ENCODE measurements at places on chromosomes 7 and 10.
A peak's percentile ranks its signal among the peaks of the same experiment; 100 is the strongest.

DNA sequence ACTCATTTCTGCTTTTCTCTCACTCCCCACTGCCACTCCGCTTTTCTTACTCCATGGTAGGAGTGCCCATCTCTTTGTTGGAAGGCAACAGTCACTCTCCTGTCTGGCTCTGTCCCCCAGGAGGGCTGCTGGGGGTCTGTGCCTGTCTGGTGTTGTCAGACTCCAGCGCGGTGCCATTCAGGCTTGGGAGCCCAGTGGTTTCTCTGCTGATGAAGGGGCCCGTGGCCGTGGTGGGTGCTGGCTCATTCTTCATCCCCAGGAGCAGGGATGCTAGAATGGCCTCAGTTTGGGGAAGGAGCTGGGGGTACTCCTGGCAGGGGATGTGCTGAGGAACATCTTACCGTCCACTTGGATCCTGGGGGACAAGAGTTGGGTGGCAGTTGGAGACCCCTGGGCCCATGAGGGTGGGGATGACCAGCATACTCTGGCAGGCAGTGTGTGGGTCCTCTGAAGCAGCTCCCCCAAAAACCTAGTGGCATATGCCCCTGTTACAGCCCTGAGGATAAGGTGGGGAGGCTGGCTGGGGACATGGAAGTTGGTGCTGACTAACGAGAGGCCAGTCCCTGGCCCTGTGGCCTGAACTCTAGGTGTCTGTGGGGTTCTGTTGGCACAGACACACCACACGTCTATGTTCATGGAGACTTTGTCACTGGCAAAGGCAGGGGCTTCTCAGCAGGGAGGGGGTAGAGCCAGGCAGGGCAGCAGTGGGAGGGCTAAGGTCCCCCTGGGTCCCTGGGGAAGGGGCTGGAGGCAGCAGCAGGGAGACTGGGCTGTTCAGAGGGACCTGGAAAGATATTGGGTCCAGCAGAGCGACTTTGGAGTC is 102.8 kb upstream of the RET start:
- DNase-seq: no peak

- peak; percentile 53 for DNase-seq
Observed at GRCh38 chr10:96830511-96831199, 1.4 kb upstream of the LCOR start.

DNA sequence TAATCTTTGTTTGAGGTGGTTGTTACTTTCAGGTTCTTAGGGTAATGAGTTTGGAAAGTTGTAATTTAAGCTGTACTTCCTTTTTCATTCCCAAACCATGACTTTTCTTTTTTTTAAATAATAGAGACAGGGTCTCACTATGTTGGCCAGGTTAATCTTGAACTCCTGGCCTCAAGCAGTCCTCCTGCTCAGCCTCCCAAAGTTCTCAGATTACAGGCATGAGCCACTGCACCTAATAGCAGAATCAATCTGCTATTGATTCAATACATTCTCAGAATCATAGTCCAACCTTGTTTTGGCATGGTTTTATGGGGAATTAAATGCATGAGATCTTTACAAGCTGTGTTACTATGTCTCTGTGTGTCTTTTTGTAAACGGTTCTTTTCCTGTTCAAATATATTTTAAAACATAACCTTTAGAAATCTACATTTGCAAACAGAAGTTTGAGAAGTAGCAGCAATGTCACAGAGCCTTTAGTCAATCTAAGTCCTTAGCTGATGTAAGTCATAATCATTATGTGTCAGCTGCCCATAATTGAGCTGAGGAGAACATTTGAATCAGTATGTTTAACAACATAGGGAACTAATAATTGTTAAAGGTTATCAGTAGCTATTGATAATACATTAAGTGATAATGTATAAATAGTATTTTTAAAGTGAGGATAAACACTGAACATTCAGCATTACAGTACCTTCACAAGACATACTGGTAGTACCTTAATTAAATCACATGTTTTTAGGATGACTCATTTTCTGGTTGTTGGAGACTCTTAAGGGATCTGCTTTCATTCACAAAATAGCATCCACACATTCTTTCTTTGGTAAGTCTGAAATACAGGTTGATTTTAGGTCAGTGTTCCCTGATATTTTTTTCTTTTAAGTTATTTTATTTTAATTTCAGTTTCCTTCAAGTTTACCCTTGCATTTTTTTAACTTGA is 8.8 kb downstream of the INPP5F start:
- peak; percentile 66 for DNase-seq

GRCh38 chr7:44473295-44473694 is 17.2 kb downstream of the NUDCD3 start:
- peak; percentile 38 for DNase-seq

- no peak for DNase-seq
Observed at GRCh38 chr10:51862149-51862548, 162.8 kb upstream of the CSTF2T start.

GRCh38 chr7:149355390-149356048 is 93.5 kb downstream of the ZNF783 start:
- DNase-seq: peak; percentile 1

GRCh38 chr7:138829335-138829734 is 31.3 kb upstream of the ATP6V0A4 start:
- no peak for DNase-seq

DNA sequence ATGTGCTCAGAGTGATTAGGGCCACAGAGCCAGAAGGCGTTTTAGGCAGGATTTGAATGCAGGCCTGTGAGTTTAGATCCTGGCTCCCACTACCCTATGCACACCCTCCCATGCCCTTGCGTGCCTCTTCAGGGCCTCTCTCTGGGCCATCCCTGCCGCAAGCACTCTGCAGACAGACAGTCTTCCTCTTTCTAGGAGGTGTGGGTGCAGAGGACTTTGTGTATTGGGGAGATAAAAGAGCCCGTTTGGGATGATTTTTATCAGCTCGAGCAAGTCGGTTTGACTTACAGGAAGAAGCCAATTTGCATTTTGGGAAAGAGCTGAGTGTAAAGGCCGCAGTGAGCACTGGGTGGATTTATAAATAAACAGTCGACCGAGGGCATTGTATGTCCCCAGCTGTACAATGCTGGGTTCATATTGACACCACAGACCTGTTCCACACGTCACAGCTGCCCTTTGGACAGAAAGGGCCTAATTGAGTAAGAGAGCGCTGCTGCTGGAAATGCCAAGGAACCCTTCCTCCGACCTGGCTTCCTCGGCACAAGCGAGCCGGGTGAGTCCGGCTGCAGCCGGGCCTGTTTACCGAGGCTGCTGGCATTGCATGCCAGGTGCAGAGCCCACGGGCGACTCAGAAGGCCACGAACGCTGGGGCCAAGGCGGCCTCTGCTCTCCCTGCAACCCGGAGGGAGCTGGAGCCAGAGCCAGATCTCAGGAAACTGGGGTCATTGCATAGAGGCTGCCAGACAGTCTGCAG is 25.1 kb downstream of the ZMIZ1 start:
- DNase-seq: peak; percentile 50

GRCh38 chr7:15783987-15784693 is 97.7 kb upstream of the MEOX2 start:
- no peak for DNase-seq

DNA sequence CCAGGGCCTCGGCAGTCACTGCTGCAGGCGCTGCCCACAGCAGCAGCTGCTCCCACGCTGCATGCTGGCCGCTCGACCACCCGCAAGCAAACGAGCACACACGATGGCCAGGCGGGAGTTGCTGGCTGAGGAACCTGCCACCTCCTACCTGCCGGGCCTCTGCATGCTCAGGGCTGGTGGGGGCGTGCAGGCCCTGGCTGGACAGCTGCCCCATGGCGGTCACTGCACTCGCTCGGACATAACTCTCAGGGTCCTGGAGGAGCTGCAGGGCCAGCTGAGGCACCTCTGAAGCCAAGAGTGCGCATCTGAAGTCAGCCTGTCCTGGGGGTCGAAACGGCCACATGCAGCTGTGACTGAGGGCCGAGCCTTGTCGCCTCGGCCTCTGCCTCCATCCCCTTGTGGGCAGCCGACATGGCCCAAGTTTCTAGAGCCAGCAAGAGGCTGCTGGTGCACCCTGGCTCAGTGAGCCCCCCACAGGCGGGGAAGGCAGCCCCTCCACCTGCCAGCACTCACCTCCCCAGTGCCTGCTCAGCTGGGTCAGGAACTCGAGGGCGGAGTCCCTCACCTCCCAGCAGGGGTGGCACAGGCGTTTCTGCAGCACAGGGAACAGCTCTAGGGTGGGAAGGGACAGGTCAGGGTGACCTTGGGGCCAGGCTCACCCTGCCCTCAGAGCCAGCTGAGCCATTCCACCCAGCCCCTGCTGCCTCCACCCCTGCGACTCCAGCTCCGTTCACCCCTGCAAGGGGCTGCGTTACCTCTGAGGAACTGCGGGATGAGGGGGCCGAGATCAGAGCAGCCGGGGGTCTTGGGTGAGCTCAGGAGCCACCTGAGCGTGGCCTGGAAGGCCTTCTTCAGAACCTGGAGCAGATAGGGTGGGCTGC is 16.1 kb downstream of the BRAT1 start:
- DNase-seq: no peak

DNA sequence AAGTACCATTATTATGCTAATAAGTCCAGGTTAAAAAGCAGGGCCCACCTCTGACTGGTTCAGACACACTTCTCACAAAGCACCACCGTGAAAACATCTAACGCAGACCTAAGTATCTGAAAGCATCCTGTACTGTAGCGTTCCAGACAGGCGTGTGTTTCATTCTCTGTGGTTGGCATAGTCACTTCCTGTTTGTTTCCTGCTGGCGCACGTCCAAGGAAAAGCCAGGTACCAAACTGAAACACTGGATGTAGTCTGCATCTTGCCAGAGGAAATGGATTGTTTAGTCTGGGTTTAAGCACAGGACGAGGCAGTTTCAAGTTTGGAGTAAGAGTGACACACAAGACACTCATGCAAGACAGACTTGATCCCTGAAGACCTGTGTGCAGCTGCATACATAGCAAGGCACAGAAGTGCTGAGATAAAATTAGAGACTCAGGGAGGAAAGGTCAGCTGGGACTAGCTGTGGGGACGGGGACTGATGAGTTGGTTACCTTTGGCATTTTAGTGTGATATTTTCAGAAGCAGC is 23.3 kb downstream of the BPGM start:
- DNase-seq: peak; percentile 79

- peak; percentile 72 for DNase-seq
Observed at GRCh38 chr7:130276796-130277762, 10.4 kb downstream of the CPA2 start.

- DNase-seq: no peak
Observed at GRCh38 chr10:25966844-25967243, 32.8 kb downstream of the MYO3A start.

DNA sequence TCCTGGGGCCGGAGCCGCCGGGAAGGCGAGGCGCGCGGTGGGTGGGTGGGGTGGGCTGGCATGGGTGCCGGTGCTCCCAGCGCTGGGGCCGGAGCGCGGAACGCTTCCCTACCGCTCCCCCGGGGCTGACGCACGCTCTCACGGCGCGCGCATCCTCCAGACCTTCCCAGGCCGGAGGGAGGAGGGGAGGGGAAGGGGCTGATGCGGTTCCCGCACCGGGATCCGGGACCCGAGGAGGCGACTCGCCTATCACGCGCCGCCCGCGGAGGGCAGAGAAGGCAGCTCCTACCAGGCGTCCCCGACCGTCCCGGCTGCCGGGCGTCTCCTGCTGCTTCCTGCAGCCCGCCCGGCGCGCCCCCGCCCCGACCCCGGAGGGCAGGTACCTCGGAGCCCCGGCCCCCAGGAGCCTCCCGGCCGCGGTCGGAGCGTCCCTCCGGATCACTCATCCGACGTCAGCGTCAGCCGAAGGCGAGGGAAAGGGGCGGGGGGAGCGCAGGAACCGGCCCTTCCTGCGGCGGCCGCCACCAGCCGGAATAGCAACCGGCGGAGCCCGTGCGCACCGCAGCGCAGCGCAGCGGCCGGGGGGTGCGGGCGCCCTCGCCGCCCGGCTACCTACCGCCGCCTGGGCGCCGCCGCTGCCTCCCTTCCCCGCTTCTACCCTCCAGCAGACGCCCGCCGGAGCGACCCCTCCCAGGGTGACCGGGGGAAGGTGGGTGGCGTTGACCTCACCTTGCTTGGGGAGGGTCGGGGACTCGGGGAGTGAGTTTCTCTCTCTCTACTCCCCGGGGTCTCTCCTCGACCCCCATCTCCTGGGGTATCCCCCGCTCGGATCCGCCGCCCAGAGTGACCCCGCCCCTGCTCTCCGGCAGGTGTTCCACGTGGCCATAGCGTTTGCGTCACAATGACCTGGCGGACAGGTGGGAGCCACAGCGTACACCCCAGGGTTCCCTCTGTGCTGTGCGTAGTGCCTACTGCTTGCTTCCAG is at the start of gene ICA1:
Gene ICA1 (minus strand): TSS at position 457 of the 985 bp plus-strand sequence. CDS start 26,241 bp downstream, outside the sequence.
- DNase-seq: no peak

- DNase-seq: peak; percentile 34
Observed at GRCh38 chr10:32189400-32190084, 133.3 kb upstream of the KIF5B start.

DNA sequence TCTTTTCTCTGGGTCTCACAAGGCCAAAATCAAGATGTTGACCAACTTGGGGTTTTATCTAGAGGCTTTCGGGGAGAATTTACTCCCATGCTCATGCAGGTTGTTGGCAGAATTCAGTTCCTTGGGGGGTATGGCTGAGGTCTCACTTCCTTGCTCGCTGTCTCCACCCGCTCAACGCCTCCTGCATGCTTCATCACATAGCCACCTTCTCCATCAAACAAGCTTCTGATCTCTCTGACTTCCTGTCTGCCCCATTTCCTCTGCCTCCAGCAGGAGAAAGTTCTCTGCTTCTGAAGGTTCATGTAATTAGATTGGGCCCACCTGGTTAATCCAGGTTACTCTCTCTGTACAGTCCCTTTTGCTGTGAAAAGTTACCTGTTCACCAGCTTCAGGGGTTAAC is 179.1 kb upstream of the FZD1 start:
- DNase-seq: no peak

DNA sequence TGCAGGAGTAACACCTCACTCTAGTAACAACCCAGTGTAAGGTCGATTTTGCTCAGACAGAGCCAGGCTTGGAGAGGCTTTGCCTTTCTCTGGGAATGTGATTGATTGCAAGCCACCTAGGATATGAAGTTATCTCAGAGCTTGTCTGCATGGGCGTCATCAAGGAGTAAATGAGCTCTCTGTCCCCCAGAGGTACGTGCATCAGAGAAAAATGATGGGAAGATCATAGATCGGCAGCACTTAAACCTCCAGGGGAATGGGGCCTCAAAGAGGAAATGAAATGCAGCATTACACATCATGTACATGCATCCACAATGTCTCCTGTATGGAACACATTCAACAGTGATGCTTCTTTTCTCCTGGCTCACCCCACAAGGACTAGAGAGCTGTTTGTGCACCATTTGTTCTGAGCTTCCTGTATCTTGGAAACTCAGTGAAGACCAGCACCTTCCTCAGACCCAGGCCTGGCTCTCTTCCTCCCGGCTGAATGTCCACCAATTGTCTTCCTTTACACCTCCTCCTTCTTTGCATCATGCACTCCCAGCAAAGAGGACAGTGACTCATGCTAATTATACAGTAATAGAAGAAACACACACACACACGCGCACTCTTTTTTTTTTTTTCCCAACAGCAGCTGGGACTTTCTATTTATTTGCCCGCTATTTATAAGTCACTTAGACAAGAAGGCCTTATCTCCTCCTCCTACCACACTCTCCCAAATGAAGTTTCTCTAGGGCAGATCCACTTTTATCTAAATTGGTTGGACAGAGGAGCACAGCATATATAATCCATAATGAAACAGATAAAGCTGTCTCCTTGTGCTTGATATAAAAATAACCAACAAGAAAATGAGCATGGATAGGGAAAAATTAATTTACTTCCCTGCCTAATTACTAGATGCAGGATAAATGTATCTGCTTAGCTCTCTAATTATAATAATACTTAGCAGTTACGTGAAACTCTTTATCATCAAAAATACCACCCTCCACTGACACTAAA is 990.7 kb downstream of the CCSER2 start:
- no peak for DNase-seq

GRCh38 chr7:65002972-65003585 is 3.4 kb downstream of the ERV3-1 start:
- DNase-seq: no peak

Data from HCEC 1CT (cell line).